ENCODE measurements at places on chromosomes 7 and 10.

- no peak for DNase-seq
Measured at GRCh38 chr7:23249486-23249885, 2.9 kb downstream of the GPNMB start.

DNA sequence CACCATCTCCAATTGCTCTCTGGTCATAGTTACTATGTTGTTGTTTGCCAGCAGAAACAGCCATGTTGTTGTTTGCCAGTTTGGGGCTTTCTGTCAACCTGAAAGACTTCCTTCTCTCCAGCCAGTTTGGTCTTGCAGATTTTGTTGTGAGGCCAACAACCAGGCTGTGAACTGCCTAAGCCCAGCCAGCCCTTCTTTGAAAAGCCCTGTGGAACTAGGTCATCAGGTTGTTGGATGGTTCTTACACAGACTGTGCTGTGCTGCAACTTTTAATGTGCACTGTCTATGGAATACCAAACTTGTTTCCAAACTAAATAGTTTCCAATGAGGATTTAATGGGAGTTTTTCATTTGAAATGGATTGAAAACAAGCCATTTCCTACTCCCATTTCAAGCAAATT is 592.7 kb upstream of the GALNT17 start:
- peak; percentile 10 for DNase-seq

DNA sequence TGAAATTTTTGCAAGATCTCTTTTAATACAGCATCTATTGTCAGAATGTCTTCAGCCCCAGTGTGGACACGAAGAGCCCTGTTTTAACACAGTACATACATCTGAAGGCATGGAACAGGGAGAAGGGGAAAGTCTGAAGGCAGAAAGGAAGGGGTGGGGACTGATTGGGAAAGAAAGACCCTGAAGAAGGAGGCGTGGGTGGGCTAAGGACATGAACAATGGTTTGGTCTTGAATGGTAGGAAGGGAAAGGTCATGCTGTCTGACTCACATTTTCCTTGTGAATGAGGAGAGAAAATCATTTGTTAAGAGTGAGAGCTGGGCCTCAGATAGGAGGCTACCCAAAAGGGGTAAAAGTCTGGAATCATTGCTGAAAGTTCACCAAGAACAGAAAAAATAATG is 297.1 kb downstream of the GALNT17 start:
- no peak for DNase-seq

DNA sequence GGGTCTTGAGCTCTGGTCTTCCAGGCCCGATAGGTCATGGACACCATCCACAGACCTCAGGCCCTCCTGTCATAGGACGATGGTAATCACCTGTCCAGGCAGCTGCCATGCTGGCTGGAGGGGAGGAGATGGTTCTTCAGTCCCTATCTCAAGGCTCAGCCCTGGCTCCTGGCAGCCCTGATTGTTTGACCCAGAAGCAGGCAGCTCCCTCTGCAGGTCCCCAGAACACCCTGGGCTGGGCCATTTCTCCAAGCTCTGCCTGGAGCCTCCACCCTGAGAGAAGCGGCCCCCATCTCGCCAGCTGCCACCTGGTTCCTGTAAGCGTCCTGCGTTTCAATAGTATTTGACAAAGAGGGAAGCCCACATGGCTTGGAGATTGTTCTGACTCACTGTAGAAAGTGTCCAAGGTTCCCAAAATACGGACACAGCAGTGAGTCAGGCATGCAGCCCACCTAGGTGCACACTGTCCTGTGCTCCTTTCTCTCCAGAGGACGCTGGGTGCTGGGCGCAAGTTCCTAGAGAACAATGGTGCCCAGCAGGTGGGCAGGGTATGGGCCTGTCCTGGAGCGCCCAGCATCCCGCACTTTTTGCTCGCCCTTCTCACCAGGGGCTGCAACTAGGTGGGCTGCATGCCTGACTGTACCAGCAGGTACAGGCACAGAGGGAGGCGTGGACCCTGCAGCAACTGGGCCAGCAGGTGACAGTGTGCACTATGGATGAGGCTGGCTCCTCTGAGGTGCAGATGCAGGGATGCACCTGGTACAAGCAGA is 72.4 kb upstream of the EBF3 start:
- no peak for DNase-seq

DNA sequence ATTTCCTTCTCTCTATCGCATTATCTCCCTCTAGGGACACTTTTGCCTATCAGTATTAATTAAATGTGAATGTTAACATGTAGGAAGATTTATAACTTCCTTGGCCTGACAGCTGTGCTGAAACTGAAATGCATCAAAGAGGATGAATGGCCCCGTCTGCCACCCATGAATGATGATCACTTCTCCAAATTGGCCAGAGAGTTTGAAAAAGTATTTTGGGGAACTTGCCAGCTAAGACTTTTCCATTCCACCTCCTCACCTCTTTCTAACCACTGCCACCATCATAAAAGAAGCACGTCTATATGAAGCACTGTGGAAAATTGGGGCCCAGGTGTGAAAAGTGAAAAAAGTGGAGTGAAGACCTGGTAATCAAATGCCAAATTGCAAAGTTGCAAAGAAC is 25.4 kb upstream of the ST8SIA6 start:
- DNase-seq: no peak

Measured in occipital lobe (tissue), 3 donors.